ENCODE measurements at places on chromosomes 4 and X.
A peak's percentile ranks its signal among the peaks of the same experiment; 100 is the strongest.

DNA sequence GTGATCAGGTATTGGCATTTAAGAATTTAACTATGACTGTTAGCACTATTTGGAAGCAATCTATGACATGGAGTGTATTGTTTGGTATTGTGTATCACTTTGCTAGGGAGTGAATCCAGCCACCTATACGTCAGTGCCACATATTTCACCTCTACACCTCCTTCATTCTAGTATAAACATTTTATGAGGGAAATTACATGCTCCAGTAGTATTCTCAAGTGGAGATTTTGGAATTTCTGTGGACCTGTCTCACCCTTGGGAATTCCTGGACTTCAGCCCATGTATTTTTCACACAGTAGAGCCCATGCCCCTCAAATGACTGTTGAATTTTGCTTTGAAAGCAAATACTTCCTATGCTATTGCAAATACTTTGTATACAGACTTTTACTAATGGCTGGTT lies 11.3 kb downstream of the BST1 start:
- no peak for DNase-seq

DNA sequence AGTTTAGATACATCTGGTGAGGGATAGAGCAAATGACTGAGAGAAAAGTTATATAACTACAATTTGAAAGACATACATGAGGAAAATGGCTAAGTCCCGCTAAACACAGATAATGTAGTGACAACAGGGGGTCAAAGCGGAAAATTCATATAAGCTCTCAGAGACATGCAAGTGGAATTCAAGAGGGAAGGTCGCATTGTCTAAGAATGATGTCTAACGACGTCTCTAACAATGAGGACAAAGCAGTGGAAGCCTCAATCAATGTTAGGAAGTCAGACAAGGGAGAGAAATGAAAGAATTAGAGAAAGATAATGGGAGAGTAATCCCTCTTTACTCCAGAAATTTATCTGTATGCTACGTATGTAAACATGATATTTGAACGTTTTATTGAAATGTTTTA lies 113.4 kb downstream of the ANTXR2 start:
- no peak for DNase-seq

DNA sequence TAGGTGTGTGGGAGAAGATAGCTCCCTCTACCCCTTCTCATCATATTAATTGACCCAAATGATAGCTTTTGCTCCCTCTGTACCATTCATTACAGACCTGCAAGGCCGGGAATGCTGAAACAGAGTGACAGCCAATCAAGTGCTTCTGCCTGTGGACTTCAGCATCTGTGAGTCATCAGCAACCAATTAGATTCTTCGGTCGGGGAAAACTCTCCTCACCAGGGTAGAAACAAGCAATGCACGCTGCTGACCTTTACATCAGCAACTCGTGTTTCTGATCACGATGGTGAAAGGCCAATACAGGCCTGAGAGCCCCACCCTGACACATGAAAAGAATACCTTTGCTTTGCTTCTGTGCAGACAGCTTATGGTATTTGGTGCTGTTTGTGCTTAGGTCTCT lies 347.2 kb upstream of the DDX53 start:
- no peak for DNase-seq

DNA sequence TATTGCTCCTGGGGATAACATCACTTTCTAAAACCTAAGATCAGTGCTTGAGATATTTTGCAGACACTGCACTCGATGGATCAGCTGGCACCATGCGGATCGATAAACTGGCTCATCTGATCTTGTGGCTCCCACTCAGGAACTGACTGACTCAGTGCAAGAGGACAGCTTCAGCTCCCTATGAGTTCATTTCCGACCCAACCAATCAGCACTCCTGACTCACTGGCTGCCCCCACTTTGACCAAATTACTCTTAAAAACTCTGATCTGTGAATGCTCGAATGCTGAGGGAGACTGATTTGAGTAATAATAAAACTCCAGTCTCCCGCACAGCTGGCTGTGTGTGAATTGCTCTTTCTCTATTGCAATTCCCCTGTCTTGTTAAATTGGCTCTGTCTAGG lies 110.1 kb downstream of the ANAPC4 start:
- DNase-seq, result no peak

DNA sequence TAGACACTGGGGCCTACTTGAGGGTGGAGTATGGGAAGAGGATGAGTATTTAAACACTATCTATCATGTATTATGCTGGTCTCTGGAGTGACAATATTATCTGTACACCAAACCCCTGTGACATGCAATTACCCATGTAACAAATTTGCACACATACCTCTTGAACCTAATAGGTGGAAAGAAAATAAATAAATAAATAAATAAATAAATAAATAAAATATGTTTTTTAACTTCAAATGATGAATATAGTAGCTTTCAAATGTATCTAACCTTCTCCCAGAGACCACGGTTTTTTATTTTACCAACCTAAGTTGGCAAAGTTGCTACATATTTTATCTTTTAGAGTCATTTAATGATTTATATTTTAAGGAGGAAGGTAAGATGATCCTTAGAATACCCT lies 105.0 kb downstream of the TGIF2LX start:
- no peak for DNase-seq

GRCh38 chrX:102712981-102713625 lies 855 bp downstream of the GPRASP2 start:
- peak; percentile 51 for DNase-seq

Measured in WERI-Rb-1 (cell line).